Activated naive CD4-positive, alpha-beta T cell (primary cell): ENCODE measurements at places on chromosomes 3 and 15.

- no peak for DNase-seq
Measured at GRCh38 chr15:70374096-70374495, 276.4 kb upstream of the TLE3 start.

GRCh38 chr15:89490814-89491315 is 5.5 kb downstream of the RHCG start:
- DNase-seq: no peak

- no peak for DNase-seq
Measured at GRCh38 chr3:153330901-153331300, 168.9 kb downstream of the RAP2B start.

DNA sequence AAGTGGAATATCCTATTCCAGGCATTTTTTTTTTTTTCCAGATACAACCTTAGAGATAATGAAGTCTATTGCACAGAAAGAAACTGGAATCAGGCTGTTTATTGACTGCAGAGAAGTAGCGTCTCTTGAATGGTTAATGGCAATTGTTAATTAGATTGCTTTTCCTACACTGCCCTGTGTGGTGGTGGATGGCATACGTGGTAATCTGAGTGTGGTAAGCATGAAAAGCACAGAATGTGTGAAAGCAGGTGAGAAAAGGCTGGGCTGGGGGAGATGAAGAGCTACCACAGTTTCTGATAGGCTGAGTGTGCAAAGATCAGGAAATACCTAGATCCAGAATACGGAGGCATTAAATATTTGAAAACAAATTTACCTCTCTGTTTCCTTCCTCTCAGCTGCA is 486.3 kb upstream of the TBL1XR1 start:
- DNase-seq: no peak

GRCh38 chr15:39267685-39268084 is 313.2 kb upstream of the THBS1 start:
- no peak for DNase-seq

DNA sequence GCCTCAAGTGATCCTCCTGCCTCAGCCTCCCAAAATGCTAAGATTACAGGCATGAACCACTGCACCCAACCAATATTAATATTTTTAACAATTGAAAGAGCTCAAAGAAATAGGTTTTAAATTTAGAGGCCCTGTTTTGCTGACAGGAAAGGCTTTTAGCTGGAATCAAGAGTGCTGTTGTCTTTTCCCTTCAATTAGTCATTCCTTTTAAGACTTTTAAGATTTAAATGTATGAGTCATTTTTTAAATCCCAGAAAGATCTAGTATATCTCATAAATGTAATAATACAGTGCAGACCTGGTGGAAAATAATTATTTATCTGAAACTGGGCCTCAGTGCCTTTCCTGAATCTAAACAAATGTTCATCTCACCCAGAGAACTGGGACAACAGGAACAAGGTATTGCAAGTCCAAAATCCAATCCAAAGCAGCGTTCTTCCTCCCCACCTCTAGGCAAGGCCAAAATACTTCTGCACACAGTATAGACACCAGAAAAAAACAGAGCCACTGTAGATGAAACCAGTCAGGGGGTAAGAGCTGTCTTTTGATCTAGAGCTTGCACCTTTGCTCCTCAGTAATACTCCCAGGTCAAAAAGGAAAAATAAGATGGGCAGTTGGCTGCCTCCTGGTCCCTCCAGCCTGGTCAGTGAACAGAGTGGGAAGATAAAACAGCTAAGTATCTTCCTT is 14.4 kb downstream of the AGTR1 start:
- no peak for DNase-seq

- no peak for DNase-seq
Measured at GRCh38 chr3:112405845-112406244, 72.9 kb downstream of the CD200 start.

DNA sequence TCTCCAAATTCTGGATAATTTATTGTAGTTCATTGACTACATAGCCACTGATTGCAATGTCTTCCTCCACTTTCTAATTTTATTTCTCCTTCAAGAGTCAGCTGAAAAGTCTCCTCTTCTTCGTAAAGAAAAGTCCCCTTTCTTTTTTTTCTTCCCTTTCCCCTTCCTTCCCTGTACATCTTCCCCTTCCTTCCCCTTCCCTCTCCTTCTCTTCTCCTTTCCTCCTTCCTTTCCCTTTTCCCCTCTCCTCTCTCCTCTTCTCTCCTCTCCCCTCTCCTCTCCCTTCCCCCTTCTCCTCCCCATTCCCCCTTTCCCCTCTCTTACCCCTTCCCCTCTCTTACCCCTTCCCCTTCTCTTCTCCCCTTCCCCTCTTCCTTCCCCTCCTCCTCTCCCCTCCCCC is 8.8 kb upstream of the MGA start:
- no peak for DNase-seq

DNA sequence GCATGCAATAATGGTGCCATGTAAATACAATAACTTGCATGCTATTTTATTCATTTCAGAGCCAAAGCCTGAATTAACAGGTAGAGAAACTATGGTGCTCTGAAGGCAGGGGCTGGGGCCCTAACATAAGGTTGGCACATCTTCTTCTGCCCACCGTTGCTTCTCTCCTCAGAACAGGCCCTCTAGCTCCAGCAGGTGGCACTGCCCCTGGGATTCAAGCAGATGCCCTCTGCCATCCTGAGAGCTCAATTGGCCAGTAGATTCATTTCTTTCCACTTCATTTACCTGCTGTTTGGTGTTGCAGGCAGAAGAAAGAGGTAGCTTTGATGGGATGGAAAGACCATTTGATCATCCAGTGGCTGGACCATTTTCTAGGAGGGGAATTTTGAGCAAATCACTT is 130.5 kb downstream of the FOXB1 start:
- DNase-seq: no peak
